ENCODE measurements at places on chromosomes 4 and X.

DNA sequence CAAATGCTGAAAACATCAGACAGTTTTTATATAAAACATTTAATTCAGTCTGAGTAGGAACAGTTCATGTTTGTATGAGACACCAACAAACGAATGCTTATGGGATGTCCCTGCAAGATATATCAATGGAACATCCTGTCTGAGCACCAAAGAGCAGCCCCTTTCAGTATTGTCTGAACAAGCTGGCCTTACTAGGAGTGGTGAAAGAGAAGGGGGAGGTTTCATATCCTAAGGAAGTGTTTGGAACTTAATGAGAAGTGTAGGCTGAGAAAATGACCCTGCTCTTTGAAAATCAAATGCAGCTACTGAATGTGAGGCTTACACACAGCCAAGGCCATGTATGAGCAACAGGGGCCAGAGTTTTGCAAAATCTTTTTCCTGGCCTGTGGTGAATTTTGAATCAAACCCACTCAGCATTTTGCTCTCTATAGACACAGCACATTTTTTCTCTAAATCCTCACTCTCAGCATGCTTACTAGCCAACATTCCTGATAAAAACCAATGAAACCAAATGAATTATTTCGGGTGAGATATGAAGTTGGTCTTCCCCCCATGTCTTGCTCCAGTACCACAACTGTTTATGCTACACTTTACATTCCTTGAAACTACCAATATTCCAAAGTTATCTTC, 119.4 kb downstream of the LUZP4 start:
- no peak for DNase-seq

DNA sequence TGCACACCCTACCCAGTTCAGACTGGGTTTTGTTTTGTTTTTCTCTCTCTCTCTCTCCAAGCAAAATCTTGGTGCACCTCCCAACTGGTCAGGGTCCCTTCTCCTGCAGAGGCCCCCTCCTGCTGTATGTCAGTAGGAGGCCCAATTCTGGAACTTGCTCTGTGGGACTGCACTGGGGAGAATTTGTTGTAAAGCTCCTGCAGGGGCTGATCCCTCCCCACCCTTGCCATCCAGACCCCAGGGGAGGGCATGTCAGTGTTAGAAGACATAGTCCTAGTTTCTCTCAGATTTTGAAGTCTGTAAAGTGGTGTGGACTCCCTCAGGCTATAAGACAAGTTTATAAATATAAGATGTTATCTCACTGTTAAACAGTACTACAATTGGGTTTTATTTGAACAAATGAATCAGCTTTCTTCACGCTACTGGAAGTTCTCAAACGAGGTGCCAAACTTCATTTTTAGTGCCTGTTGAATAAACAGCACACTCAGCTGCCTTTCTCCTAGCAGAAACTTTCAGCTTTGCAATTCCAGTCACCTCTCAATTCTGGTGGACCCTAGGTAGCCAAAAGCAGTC, 88.6 kb upstream of the FRMPD3 start:
- DNase-seq, result no peak

- no peak for DNase-seq
These were observed 34.2 kb downstream of the RAI2 start for GRCh38 chrX:17826609-17827496.

DNA sequence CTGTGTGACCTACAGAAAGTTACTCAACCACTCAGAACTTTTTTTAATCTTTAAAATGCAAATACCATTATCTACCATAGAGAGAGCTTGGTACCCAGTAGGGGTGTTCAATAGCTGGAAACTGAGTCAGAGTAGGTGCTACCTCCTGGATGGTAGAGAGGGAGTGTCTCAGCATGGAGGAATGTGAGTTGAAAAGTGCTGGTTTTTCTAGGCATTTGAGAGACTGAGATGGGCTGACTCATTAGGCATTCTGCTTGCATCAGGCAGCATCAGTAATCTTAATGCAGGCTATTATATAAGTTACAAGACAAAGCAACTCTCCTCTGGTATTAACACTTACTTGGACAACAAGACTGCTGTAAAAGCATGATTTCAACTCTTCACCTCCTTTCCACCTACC, 70.9 kb upstream of the ARHGEF9 start:
- no peak for DNase-seq

GRCh38 chr4:61079427-61079826, 120.7 kb upstream of the ADGRL3 start:
- DNase-seq, result no peak

GRCh38 chr4:8352368-8353157, 83.0 kb downstream of the HTRA3 start:
- DNase-seq, result no peak

DNA sequence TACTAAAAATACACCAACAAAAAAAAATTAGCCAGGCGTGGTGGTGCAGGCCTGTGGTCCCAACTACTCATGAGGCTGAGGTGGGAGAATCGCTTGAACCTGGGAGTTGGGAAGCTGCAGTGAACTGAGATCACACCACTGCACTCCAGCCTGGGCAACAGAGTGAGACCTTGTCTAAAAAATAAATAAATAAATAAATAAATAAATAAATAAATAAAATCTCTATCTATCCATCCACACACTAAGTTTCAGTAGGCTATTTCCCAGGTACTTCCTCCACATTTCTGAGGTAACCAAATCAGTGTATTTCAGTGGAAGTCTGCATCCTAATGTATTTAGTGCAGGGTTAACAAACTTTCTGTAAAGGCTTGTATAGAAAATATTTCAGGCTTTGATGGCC, 10.9 kb downstream of the ABRAXAS1 start:
- DNase-seq, result no peak

GRCh38 chr4:71445811-71446210, 107.0 kb downstream of the SLC4A4 start:
- DNase-seq, result no peak
